Hematopoietic multipotent progenitor cell treated with erythropoietin and hydrocortisone succinate and interleukin-3 and kit ligand, for 15 days (in vitro differentiated cells): ENCODE measurements at places on chromosomes 11 and 22.

- DNase-seq, result no peak
Measured at GRCh38 chr11:126137136-126137535, 74.3 kb downstream of the RPUSD4 start.

DNA sequence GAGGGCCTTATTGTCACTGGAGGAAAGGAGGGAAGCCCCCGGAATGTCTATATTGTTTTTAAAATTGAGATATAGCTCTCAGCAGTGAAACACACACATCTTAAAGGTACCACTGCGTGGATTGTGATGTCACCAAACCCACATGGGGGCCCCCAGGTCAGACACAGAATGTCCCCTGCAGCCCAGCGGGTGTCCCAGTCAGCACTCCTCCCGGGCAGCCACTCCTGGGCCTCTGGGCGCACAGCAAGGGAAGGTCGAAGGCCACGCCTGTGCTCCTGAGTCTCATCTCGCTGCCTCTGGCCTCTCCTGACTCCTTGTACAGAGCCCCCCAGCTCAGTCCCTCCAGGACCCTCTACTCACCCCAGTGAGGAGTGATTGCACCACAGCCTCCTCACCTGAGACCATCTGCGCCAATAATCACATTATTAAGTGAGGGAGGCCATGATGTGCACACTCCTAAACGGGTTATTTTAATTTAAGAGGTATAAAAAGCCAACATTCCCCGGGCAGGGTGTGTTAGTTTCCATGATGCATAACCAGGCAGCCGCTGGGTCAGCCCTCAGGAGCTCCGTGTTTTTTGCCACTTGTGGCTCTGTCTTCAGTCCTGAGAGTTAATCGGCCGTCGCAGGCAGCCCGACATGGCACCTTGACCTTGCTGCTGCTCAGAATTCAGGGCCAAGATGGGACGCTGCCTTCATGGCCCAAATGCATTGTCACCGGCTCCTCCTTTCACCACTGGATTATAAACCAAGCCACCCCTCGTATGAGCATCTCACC lies 1089.3 kb downstream of the BRD1 start:
- DNase-seq, result no peak

DNA sequence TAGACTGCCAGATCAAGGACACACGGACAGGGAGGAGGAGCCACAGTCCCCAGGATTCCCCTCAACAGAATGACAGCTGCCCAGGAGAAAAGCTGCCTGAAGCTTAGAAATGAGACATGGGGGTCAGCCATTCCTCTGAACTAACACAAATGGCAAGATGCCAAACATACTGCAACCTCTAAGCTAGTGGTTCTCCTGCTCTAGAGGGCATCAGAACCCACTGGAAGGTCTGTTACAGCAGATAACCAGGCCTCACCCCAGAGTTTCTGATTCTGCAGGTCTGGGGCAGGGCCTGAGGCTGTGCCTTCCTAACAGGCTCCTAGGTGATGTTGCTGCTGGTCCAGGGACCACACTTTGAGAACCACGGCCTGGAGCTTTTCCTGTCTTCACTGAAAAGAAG lies 28.6 kb upstream of the BID start:
- DNase-seq, result peak; percentile 94

- peak; percentile 36 for DNase-seq
Measured at GRCh38 chr22:22431271-22432220, 77.0 kb downstream of the ZNF280B start.

- no peak for DNase-seq
Measured at GRCh38 chr22:40705918-40706682, 26.8 kb downstream of the MCHR1 start.

- DNase-seq, result no peak
Measured at GRCh38 chr11:102478673-102479299, 26.2 kb upstream of the TMEM123 start.

DNA sequence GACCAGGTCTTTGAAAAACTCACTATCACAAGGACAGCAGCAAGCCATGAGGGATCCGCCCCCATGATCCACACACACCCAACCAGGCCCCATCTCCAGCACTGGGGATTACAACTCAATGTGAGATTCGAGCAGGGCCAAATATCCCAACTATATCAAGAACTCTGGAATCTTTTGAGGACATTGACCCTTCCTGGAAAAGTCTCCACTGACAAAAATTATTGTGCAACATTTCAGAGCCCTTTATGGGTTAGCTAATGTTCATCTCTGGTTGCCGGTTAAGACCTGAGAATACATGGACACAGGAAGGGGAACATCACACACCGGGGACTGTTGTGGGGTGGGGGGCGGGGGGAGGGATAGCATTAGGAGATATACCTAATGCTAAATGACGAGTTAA lies 479.1 kb downstream of the NTM start:
- DNase-seq, result no peak

GRCh38 chr11:90446207-90446606 lies 223.4 kb upstream of the CHORDC1 start:
- no peak for DNase-seq

- no peak for DNase-seq
Measured at GRCh38 chr11:61118004-61118403, 15.7 kb downstream of the CD5 start.

DNA sequence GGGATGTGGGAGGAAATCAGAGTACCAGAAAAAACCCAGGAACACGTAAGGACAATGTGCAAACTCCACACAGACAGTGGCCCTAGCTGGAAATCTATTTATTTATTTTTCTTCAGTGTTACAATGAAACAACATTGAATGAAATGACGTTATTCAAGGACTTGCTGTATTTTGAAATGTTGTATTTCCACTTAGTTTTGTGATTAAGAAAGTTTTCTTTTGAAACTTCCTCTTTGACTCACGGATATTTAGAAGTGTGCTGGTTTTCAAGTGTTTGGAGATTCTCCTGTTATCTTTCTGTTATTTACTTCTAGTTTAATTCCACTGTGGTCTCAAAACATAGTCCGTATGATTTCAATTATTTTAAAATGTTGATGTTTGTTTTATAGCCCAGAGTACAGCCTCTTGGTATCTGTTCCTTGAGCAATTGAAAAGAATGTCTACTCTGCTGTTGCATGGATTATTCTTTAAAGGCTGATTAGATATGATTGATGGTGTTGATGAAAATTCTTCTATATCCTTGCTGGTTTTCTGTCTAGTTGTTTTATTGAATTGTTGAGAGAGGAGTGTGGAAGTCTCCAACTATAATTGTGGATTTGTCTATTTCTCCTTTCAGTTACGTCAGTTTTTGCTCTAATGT lies 141.0 kb downstream of the ARHGAP20 start:
- no peak for DNase-seq

DNA sequence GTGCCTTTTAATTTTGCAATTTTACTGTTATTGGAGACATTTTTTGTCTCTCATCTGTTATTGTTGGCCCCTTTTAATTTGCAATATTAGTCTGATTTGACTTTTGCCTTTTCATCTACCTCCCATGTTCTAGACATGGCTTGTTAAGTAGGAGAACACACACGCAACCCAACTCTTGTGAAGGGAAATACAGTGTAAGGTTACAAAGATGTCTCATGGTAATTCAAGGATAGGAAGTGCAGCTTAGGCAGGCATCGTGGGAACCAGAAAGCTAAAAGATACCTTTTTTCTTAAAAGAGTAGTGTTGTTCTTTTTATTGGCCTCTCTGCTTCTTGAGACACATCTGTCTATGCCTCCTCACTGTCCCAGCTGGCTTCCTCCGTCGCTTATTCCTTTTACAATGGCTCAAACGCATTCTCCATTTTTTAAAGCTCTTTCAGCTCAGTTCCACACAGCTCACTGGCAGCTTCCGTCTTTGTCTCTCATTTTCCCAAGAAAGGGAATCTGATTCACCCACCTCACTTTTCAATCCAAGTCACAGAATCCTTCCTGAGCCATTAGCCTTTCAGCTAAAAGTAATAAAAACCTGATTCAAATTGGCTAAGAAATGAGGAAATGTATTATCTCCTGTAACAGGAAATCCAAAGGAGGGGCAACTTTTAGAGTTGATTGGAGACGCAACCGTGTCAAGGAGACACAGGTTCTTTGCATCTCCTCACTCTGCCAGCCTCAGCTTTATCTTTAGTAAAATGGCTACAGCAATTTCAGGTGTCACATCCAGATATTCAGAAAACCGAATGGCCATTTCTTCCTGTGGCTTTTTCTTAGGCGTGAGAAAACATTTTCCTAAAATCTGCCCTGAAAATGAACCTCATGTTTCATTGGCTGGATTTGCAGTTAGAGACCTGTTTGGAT lies 57.2 kb downstream of the SIK2 start:
- DNase-seq, result peak; percentile 13

GRCh38 chr11:93922830-93923229 lies 72.4 kb upstream of the VSTM5 start:
- no peak for DNase-seq

DNA sequence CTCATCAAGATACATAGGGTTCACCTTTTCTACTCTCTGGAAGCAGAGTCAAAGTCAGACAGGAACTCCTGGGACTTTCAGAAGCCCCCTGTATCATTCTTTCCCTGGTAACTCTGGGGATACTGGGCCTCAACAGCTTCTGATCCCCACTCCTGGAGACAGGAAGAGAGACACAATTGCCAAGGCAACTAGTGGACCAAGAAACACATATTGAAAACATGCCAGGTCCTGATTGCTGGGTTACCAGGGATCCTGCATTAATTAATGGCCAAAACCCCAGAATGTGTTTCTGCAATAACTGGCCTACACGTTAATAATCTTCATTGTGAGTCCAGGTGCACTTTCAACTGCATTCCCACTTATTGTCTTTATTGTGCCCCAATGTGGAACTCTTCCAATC lies 260.8 kb upstream of the POU2AF2 start:
- DNase-seq, result no peak

DNA sequence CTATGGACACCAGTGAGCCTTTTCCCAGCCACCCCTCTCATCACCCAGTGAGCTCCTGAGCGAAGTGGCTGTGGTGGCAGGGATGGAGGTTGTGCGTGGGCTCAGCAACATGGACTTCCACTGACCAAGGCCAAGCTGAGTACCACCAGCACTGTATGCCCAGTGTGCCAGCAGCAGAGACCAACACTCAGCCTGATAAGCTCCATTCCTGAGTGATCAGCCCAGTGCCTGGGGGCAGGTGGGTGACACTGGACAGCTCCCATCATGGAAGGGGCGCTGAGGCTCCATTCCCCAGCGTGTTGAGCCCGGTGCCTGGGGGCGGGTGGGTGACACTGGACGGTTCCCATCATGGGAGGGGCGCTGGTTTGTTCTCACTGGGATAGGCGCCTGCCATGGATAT lies 17.6 kb upstream of the CD81 start:
- no peak for DNase-seq

- no peak for DNase-seq
Measured at GRCh38 chr11:9277176-9277575, 12.0 kb upstream of the DENND5A start.

- DNase-seq, result no peak
Measured at GRCh38 chr11:47329987-47330931, 22.2 kb downstream of the MYBPC3 start.

GRCh38 chr22:20626811-20627210 lies 119.4 kb downstream of the MED15 start:
- DNase-seq, result no peak

- no peak for DNase-seq
Measured at GRCh38 chr22:27671413-27671935, 130.1 kb downstream of the MN1 start.

DNA sequence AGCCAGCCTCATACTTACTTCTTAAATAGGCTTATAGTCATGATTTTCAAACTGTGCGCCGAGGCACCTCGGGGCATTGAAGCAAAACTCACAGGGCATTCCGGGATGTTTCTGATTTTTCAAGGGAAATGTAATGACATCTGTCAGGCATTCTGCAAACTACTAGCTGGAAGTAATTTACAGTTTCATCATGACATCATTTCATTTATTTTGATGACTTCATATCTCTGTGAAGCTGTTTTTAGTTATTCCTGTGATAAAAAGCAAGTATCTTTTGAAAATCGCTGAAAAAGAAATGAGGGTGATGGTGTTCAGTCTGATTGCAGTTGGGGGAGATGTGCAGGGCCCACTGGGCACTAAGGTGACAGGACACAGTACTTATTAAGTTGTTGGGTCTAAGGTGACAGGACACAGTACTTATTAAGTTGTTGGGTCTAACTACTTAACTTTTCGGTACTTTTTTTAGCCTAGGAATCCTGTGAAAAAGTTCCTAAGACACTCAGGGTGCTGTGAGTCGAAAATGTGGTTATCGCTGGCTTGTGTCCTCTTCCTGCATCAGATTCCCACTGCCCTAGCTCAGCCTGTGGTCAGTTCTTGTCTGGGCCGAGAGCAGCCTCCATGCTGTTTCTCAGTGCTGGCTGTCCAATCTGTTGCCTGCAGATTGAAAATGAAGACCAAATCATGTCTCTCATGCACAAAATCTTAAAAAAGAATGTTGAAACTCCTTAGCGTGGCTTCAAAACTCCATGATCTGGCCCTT lies 42.6 kb downstream of the APLP2 start:
- DNase-seq, result no peak

- no peak for DNase-seq
Measured at GRCh38 chr22:46483353-46483752, 54.1 kb downstream of the CELSR1 start.

DNA sequence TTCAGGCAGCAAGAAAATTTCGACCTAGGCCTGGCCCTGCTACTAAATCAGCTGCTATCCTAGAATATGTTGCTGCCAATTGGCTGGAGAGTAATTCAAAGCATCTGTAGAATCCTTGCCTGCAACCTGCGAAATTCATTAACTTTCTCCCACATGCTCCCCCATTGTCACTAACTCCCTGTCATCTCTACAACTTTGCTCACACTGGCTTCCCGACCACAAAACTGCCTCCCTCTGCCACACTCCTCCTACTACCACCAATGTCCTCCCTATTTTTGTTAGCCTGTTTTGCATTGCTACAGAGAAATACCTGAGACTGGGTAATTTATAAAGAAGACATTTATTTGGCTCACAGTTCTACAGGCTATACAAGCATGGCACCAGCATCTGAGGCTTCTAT lies 570.6 kb downstream of the INSC start:
- DNase-seq, result no peak

GRCh38 chr22:49569286-49570031 lies 258.2 kb downstream of the BRD1 start:
- no peak for DNase-seq

GRCh38 chr11:57547854-57548377 lies 10.5 kb downstream of the SMTNL1 start:
- no peak for DNase-seq

- DNase-seq, result no peak
Measured at GRCh38 chr11:1669546-1670218, 27.3 kb upstream of the KRTAP5-6 start.

DNA sequence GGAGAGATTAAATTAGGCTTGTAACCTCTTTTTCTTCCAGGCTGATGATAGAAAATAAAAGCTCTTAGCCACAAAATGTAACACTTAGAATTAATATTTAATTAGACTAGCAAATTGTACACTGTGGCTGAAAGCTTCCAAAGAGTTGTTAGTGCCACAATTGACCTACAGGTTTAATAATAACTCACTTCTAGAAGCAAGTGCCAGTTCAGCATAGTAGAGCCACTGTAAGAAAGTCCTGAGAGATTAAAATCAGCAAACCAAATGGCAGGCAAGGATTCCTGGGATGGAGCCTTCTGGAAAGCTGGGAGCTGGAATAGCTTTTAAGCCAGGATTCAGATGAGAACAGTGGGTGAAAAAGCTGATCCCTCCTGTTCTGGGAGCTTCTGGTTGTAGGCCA lies 131.0 kb downstream of the ELP4 start:
- no peak for DNase-seq
